ENCODE measurements at places on chromosomes 11 and 22. TPM values are rescaled to one million over a fixed set of nuclear protein-coding genes. Genes with fewer than 3 reads are reported as not detected.

Gene MB
- not detected for total RNA-seq

Gene FOLH1
- not detected for total RNA-seq

Gene MS4A4E
- not detected for total RNA-seq

Gene TEX12
- not detected for total RNA-seq

Gene RBMXL2
- not detected for total RNA-seq

All from cardiac atrium fibroblast (primary cell).